Renal cortical epithelial cell (primary cell): ENCODE measurements at places on chromosomes 1 and 21. TPM values are rescaled to one million over a fixed set of nuclear protein-coding genes. Genes with fewer than 3 reads are reported as not detected.

DNASE2B gene
- total RNA-seq, result not detected in 2 replicates

- no peak for DNase-seq
Measured at GRCh38 chr21:46082963-46083790, 14.7 kb upstream of the COL6A2 start.

DNA sequence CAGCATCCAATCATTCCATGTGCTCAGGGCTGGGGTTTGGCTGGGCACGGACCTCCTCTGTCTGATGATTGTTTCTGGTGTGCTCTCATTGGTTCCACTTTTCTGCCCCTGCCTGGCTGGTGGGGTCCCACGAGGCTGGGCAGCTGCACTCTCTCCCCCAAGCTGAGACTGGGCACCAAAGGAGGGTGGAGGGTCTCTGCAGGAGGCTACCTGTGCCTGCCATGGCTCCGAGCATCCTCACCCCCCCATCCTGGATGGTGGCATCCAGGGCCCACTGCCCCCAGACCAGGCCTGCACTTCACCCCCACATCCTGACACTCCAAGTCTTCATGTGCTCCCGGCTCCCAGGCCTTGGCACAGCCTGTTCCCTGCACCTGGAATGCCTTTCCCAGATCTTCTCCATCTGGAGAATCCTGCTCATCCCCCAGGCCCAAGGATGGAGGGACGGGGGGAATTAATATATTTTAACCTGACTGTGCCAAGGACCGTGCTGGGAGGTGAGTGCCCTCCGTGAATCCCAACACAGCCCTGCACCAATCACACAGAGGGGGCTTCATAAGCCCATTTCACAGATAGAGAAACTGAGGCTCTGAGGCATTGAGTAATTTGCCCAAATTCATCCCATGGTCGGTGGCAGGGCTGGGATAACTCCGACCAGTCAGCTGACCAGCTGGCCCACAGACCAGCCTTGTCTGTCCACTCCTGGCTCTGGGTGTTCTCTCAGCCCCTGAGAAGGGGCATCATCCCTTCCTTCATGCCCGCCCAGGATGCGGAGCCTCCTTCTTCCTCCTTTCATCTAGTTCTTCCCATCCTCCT, 403.4 kb downstream of the MATN1 start:
- no peak for DNase-seq

MX2 gene
- 0.15 and 0.17 TPM in 2 replicates for total RNA-seq

DNA sequence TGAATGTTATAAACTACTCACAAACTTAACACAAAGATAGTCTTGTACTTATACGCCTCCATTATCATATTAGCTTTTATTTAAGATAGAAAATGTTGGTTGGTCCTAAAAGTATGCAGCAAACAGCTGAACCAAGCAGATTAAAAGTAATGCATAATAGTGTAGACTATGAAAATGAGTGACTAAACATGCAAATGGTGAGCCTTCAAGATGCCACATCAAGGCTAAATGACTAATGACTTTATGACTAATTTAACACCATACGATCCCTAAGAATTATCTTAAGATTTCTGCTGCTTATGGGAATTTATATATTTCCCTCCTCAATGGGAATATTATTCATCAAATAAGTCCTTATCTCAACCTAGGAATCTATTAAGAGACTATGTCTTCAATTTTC, 4.6 kb downstream of the GPATCH2 start:
- peak; percentile 7 for DNase-seq

DNA sequence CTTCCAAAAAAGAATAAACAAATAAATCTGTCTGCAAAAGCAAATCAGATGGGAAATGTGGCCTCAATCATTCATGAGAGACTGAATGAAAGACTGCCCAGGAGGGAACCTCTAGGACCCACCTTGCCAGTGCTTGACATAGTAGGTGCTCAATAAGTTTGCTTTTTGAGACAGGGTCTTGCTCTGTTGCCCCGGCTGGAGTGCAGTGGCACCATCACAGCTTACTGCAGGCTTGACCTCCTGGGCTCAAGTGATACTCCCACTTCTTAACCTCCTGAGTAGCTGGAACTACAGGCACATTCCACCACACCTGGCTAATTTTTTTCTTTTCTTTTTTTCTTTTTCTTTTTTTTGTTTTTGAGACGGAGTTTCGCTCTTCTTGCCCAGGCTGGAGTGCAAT, 40.3 kb upstream of the CCSAP start:
- no peak for DNase-seq

GUCA2A gene
- not detected in 2 replicates for total RNA-seq

- no peak for DNase-seq
Measured at GRCh38 chr1:219040291-219040690, 133.4 kb upstream of the LYPLAL1 start.

LDLRAP1 gene
- total RNA-seq, result 5.4 and 6.9 TPM in 2 replicates

ASTN1 gene
- under 0.01 and 0.05 TPM in 2 replicates for total RNA-seq

OVAAL gene
- not detected in 2 replicates for total RNA-seq

PTPRC gene
- not detected in 2 replicates for total RNA-seq

MCOLN2 gene
- 0.89 and 1.9 TPM in 2 replicates for total RNA-seq

NR5A2 gene
- 0.05 TPM in 1 of 2 replicates, not detected in the other for total RNA-seq

GRCh38 chr1:48670234-48671020, 106.3 kb downstream of the BEND5 start:
- no peak for DNase-seq

DNA sequence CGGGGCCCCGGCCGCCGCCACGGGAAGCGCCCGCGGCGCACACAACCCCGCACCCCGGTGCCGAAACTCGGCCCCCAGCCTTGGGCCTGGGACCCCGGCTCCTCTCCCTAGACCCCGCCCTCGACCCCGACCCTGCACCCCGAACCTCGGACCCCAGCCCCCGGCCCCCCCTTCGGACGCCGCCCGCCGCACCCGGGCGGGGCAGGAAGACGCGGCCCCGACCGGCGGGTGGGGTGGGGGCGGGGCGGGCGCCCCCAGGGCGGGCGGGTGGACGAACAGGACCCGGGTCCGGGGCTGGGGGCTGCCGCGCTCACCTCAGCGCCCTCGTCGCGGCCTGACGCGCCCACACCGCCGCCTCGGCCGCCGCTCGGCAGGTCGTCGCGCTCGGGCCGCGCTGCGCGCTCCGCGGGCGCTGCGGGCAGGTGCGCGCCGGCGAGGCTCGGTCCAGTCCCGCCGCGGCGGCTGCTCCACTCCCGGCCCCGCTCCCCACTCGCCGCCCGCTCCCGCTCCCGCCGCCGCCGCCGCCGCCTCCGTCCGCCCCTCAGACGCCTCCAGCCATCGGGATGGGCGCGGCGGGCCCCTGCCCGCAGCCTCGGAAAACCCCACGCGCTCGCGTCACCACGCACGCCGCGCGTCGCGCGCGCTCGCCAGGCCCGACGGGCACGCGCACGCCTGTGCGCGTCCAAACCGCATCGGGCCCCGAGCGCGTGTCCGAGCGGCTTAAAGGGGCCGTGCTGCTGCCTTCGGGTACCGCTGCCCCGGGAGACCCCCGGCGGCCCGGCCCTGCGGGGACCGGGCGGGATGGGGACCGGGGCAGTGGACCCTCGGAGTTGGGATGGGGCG, at the start of gene GNB1:
TSS of gene GNB1 (minus strand) at position 582 of the 843 bp plus-strand sequence. CDS start 65,634 bp downstream, outside the sequence.
- peak; percentile 50 for DNase-seq

DNA sequence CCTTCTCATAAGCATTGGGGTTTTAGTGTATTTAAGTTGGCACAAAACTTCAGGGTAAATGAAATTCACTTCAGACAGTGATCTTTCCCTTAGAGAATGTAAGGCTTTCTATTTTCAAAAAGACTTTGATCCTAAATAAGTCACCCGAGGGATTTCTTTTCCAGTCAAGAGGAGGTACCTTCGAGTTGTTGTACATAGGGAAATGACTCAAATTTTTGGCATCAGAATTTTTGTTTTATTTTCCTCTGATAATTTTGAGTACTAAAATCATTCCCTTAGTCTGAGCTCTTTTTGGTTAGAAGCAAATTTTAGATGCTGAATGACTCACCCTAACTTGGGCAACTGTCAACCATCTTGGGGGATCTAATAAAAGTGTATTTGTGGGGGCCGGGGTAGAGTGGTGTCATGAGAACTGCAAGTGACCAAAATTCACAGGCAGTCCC, 193.9 kb downstream of the DHRS3 start:
- DNase-seq, result no peak

- no peak for DNase-seq
Measured at GRCh38 chr1:214329470-214330220, 48.7 kb downstream of the SMYD2 start.

DNA sequence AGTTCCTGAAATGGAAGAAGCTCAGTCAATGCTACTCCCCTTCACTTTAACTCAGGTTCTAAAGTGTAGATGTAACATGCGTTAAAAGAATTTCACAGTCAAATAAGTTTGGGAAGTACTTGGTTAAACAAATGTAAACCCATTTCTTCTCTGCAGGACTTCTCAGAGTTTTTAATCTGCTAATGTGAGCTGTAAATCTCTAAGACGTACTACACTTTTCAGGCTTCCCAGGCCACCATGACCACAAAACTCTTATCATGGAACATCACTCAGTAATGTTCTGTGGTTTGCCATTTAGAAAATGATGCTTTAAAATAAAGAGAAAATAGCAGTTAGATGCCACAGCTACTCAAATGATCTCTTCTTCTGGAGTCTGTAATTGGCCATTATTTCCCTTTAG, 104.3 kb downstream of the HHIPL2 start:
- no peak for DNase-seq

DNA sequence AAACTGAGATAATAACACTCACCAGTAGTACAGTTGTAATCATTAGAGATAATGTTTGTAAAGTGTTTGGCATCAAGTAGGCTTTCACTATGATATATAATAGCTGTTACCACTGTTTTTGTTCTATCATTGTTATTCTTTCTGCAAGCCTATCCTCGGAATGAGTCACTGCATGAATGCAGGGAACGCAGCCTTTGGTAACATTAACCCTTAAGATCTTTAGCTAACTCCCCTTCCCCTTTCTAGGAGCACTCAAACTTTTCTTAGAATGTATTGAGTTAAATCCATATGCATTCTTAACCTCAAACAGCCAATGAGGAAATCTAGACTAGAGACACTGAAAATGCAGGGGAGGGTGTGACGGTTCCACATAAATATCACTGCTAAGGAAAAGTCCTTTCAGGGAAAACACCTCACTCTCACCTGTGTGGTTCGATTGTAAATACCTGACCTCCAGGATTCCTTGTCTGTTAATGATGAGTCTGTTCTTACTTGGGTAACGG, 467.3 kb downstream of the SETD4 start:
- peak; percentile 45 for DNase-seq

DNA sequence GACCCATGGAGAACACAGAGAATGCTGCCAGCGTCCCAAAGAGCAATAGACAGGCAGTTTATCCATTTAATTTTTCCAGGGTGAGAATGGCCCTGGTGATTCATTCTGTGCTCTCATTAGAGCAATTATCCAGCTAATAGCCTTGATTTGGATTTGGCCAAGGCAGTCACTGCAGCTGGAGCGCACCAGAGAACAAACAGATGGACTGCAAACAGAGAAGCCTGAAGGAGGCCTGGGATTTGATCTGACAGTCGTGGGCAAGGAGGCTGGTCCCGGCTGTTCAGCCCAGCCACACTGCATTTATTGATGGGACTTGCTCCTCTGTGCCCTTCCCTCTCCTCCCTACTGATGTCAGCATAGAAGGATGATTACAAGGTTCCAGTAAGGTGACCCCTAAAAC, 353.9 kb upstream of the C1orf174 start:
- no peak for DNase-seq

- DNase-seq, result no peak
Measured at GRCh38 chr1:193974286-193974798, 787.9 kb upstream of the B3GALT2 start.

C1QTNF12 gene
- 0.40 TPM in 1 of 2 replicates, not detected in the other for total RNA-seq

AK5 gene
- total RNA-seq, result 15.6 and 27.4 TPM in 2 replicates
